ENCODE measurements at places on chromosomes 6 and 20.
A peak's percentile ranks its signal among the peaks of the same experiment; 100 is the strongest.

- DNase-seq: no peak
Observed at GRCh38 chr6:34600101-34600500, 44.0 kb upstream of the SPDEF start.

- no peak for DNase-seq
Observed at GRCh38 chr20:34410336-34410735, 47.3 kb downstream of the ITCH start.

DNA sequence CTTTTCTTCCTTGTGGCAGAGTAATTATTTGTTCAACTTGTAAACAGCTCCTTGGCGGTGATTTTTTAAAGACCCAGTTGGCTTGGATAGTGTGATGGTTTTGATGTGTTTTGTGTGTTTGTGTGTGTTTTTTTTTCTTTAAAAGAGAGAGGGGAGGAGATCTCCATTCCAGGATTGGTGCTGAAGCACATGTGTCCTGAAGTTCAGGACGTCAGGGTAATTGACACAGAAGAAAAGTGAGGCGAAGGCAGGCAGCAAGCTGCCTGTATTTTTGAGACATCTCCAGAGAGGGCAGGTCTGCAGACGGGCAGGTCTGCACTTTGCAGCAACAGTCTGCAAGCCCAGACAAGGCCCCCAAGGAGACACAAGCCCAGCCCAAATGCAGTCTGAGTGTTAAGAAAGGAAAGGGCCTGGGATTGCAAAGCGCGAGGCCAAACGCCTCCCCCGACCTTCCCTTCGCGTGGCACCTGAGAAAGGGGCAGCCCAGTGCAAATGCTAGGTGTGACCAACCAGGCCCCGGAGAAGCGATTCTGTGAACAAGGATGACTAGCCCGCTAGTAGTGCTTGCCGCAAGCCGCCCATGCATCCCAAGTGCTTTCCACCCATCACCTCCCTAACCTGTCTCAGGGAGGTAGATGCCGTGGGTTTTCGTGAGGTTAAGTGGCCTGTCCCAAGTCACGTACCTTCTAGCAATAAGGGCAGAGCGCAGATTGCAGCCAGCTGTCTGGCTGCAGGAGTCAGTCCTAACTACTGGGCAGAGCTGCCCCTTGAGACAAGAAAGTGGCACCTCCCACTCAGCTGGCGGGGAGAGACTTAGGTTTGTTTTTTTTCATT, 230.5 kb downstream of the ZMYND8 start:
- DNase-seq: peak; percentile 15

- no peak for DNase-seq
Observed at GRCh38 chr6:161378115-161378514, 104.3 kb upstream of the AGPAT4 start.

GRCh38 chr20:21546355-21546754, 32.5 kb upstream of the NKX2-2 start:
- no peak for DNase-seq

- DNase-seq: no peak
Observed at GRCh38 chr20:61407561-61407960, 155.5 kb downstream of the CDH4 start.

DNA sequence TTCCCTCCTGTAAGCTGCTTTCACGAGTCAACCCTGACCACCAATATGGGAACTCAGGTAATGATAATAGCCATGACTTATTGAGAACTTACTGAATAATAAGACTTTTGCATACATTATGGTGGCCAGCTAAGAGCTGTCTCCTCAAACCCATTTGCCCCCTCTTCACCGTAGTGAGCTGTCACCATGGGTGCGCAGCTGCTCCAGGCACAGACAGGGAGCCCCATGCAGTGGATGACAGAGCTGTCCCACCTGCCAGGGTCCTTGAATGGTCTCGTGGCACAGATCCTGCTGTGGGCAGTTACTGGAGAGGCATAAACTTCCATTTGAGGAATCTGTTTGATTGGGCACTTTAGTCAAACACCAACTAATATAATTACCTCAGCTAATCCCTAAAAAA, 1.9 kb downstream of the SLC22A16 start:
- DNase-seq: no peak

DNA sequence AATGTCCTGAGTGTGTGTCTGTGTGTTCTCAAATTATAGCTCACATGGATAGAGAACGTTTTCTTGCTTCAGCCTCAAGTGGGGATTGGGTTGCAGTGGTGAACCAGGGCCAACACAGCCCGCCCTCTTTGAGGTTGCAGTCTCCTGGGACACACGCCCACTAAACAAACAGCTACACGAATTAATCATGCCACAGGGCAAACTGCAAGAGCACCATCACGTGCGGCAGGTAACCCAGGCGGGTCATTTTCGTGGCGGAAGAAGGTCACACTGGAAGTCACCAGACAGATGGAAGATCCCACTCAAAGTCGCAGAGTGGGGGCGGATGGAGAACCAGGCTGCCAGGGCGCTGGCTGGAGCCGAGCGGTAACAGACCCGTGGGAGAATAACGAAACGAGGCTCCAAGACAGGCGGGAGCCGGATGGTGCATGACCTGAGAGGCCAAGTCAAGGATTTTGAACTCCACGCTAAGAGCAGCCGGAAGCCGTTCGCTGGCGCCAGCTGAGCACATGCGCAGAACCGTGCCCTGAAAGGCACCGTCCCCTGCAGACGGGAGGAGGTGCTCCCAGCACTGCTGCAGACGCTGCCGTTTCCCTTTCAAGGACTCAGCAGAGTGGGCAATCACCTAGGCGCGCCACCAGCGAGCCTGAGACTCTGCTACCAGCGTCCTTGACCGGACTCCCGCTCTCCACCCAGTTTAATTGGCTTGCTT, 10.7 kb downstream of the DLL1 start:
- DNase-seq: peak; percentile 96

DNA sequence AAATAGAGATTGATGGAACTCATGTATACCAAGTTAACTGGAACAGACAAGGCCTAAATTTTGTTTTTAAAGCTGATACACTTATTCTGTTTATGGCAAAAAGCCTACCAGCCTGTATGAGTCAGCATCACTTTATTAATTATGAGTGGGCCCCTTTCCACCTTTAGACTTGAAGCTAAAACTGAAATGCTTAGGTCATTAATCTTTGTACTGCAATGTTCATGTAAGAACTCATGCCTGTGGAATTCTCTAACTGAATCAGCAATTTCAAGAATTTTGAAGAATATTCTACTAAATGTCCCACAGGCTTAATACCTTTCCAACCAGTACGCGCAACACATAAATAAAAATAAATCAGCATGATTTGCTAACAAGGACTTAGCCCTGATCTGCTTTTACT, 140.2 kb upstream of the PHACTR1 start:
- DNase-seq: no peak

DNA sequence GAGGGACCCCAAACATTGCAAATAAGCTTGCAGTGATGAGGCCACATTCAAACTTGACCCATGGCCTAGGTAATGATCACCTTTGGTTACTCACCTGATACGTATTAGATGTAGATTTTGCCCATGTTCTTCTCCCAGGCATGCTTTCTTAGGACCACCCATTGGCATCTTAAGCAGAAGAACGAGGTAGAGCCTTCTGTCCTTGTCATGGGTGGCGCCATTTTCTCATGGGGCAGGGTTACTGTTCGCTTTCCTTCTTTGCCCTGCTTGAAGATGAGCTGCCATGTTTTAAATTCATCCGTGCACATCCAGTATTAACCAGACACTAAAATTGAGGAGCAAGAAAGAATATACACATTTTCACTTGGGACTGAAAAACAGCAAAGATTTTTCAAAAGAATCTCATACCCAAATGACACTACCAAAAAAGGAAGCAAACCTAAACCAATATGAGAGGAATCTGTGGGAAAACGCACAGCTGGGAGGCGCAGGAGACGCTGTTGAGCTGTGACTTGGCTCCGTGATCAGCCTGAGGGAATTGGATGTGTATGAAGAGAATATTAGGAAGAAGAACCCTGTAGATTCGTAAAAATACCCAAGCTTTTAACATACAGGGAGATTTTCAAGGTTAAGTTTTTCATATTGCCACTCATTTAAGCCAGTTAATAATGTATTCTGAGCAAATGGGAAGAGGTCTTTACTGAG, 36.6 kb downstream of the GMPR start:
- DNase-seq: no peak

GRCh38 chr6:131003488-131004386, 59.3 kb downstream of the EPB41L2 start:
- DNase-seq: no peak

DNA sequence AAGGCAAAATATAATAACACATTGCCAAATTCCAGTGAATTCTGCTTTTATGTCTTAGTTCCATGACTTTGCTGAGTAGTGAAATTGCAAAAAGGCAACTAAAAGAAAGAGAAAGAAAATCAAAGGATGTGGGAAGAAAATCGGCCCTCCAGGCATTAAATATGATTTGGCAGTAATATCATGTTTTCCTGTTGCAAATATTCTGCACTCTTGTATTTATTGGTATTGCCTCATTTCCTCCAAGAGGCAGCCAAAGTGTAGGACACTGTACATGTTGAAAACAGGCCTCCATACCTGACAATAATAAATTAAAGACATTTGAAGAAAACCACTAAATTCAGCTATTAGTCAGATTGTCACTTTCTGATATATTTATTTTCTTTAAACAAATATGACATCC, 460.0 kb upstream of the NOX3 start:
- no peak for DNase-seq

DNA sequence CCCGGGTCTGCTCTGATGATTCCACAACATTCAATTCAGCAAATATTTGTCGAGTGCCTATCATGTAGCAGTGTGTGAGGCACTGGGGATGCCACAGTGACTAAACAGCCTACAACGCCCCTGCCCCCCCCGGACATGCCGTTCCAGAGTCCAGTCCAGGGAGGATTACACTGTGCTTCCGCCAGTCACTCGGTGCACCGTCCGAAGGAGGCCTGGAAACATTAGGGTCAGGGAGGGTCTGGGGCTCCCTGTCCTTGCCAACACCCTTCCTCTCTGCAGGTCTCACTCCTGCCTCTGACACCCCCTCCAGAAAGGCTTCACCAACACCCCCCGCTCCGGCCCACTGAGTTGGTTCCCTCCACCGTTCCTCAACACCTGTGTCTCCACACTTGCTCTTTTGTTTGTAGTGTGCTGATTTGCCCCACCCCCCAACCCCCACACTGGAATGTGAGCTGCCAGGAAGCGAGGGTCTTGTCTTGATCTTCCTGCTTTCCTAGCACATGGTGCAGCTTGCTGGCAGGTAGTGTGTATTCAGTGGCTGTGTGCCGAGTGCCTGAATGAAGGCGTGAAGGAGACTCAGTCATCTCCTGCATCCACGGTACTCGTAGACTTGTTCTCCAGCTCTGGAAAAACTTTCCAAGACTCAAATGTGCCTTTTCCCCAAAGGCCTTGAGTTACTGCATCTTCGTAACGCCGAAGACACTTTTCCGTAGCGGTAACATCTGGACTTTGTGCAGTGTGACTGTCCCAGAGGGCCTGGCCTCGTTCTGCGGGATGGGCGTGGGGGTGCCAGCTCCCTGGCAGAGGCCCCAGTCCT, 150.4 kb downstream of the ZDHHC14 start:
- DNase-seq: no peak

DNA sequence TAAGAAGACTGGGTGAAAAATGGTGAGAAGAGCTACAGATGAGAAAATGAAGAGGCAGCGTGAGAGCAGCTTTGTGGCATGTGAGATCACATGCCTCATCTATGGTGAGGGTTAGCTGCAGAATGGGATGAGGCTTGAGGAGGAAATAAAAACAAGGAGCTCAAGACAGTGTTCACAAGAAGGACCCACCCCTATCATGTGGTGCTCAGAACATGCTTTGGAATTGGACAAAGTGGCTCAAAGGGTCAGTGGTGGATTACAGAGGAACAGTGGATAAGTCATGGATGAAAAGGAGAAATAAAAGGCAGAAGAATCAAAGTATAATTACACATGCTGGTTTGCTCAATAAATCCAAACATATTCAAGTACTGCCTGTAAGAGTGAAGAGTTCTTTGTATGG, 126.9 kb upstream of the UST start:
- DNase-seq: no peak

- DNase-seq: peak; percentile 55
Observed at GRCh38 chr6:168724669-168725570, 283.9 kb downstream of the SMOC2 start.

GRCh38 chr20:43895235-43895634, 19.4 kb upstream of the TOX2 start:
- no peak for DNase-seq

- DNase-seq: no peak
Observed at GRCh38 chr20:35515949-35516645, 13.4 kb downstream of the C20orf173 start.

DNA sequence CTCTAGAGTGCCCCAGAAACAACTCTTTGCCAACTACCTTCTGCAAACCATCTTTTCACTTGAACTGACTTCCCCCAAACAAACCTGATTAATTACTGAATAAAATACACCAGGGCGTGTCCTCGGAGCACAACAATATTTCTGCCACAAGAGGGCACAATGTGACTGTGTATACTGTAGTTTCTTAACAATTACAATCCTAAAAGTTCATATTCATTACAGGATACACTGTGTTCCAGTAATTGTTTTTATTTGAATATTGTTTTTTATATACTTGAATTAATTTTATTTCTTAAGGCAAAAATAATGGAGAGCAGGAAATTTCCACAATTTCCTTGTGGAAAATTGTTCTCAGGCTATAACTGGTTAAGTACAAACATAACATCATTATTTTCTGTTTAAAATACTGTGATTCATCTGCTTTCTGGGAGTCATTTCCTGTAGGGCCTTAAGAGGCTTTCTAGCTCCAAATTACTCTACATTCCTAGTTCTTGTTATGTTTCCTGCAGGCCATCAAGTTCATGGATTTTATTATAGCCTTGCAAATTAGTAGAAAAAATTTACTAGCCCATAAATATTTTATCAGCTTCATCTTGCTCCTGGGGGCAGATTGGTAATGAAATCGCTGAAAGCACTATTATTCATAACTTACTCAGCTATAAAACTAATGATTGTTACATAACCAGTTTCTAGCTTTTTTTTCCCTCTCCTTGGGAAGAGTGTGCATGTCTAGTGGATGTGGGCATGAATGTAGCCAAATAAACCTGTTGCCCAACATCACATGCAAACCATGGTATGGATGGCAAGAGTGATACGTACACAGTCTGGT, 51.9 kb upstream of the SLC22A16 start:
- peak; percentile 7 for DNase-seq

DNA sequence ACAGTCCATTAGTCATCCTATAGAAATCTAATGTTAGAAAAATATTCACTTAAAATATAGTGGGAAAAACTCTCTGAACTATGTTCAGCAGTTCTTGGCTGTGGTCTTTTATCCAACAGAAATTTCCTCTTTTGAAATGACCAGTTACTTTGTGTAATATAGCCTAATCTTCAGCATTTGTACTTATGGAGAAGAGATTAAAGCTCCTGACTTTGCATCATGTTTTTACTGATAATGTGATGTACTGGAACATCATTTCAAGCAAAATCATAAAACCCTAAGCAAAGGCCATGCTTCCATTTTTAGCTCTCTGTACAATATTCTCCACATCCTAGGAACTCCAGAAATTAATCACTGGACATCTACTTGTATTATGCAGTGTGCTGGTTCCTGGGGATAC, 430.8 kb upstream of the RUNX2 start:
- no peak for DNase-seq

GRCh38 chr20:31962761-31963160, 5.2 kb upstream of the XKR7 start:
- DNase-seq: no peak
